ENCODE measurements at places on chromosomes 12 and 14.

GRCh38 chr14:65237023-65237814 is 134.9 kb upstream of the MAX start:
- DNase-seq = no peak

- no peak for DNase-seq
These were observed 5.6 kb upstream of the ST8SIA1 start for GRCh38 chr12:22340143-22340542.

DNA sequence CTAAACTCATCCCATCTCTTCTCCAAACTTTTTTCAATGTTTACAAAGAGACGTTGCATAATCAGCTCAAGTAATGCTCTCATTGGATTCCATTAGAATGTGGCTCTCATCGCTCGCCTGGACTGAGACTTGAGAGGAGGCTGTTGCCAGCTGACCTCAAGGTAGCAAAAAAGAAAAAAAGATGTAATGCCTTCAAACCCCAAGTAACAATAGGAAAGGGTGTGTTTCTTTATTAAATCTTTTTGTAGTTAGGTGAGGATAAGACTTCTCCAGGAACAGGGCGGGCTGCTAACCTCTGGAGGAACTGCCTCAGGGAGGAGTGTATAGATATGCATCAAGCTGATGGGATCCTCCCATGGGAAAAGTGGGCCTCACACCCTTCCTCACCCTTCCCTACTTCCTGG is 956 bp upstream of the PTHLH start:
- no peak for DNase-seq

DNA sequence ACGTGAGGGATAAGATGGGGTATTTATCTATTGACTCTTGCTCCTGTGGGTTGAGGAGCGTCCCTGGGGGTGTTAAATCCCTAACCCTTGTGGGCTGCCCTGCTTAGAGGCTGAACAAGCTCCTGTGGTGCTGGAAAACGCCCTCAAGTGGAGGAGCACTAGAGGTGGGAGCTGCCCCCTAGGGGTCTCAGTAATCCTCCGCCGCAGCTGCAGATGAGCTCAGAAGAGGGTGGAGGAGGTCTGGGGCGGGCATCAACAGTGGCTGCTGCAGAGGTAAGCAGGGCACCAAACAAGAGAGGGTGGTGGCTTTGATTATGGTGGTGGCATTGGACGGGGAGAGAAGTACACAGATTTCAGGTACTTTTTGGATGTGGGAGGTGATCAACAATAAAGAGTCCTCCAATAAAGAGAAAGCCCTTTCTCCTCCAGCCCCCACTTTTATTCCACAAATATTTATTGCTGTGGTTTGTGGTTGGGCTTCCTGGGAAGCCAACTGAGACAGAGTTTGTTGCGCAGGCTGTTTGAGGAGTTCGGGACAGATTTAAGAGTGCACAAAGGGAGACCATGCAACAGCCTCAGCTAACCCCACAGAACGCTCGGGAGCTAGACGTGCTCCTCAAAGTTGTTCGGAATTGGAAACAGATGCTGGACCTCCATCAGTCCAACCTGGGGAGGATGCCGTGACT is 179.9 kb downstream of the ADCK1 start:
- no peak for DNase-seq

GRCh38 chr12:42582050-42582449 is 7.5 kb downstream of the PRICKLE1 start:
- no peak for DNase-seq

DNA sequence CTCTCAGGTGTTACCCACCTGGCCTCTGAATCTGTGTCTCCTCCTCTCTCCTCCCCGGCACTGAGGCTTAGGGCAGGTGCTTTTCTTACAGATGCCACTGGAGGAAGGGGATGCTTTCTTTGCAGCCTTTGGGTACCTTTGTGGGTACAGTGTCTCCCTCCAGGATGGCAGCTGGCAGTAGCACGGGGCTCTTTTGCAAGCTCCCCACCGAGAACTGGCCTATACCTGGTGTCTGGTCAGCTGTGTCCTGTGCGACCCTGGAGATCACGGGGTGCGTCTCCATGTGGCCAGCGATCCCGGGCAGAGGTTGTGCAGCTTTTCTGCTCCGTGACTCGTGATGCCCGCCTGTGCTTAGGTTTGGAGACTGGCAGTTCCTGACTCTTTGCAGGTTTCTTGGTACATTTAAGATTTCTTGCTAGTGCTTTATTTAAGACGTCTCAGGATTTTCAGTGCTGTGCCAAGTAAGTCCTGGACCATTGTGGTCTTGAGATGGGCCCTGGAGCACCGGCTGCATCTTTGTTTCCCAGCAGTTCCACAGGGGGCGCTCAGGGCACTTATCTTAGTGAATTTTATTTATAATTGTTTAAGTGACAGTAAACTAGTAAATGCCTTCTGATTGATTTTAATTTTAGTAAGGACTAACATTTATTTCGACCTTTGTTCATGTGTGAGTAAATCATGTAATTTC is 68.9 kb downstream of the DDX51 start:
- DNase-seq = no peak

DNA sequence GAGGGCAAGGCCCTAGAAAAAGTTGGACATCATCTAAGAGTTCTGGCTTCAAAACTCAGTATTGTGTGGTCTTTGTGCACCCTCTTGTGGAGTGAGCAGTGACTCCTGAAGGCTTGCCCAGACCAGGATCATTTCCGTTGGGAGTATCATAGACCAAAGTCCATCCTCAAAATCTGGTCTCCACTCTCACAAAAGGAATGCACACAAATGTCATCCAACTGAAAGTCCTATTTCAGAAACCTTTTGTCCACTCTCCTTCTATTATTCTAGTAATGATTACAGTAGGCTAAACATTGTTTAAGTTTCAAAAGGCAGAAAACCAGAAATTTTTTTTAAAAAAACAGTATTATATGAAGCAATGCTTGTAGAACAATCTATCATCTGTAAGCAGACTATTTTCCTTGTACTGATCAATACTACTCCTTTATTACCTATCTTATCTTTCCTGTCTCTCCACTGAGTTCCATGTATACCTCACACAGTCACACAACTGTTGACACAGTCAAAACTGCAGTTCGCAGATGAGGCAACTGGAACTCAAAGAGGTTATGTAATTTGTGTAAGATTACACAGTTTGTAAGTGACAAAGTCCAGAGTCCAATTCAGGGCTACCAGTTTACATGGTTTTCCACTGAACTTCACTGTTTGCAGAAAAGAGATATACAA is 41.4 kb downstream of the COX16 start:
- DNase-seq = peak; percentile 20

GRCh38 chr14:68042586-68043210 is 223.1 kb downstream of the RAD51B start:
- no peak for DNase-seq

- no peak for DNase-seq
These were observed 126.3 kb downstream of the ATXN7L3B start for GRCh38 chr12:74663958-74664357.

GRCh38 chr12:91316907-91317269 is 134.3 kb upstream of the DCN start:
- no peak for DNase-seq

GRCh38 chr12:114945351-114945750 is 261.4 kb upstream of the TBX3 start:
- no peak for DNase-seq

DNA sequence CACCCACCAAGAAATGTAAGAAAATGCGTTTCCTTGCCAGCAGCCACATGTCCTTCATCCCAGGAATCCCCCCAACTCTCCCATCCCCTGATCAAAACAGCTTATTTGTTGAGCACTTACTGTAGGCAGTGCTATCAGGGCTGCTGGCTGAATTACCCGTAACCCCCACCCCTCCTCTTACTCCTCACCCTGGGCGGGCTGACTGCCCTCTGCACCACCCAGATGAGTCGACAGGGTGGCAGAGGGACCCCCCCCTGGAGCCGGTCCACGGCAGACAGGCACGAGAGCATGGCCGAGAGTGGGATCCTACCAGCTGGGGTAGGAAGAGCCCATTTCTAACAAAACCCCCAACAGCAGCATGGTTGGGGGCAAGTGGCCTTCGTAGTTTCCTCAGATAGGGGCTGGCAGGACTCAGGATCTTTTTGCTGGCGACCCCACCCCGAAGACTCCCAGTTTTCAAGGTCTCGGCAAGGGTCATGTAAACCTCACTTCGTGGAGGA is 1.1 kb upstream of the RHOF start:
- no peak for DNase-seq

DNA sequence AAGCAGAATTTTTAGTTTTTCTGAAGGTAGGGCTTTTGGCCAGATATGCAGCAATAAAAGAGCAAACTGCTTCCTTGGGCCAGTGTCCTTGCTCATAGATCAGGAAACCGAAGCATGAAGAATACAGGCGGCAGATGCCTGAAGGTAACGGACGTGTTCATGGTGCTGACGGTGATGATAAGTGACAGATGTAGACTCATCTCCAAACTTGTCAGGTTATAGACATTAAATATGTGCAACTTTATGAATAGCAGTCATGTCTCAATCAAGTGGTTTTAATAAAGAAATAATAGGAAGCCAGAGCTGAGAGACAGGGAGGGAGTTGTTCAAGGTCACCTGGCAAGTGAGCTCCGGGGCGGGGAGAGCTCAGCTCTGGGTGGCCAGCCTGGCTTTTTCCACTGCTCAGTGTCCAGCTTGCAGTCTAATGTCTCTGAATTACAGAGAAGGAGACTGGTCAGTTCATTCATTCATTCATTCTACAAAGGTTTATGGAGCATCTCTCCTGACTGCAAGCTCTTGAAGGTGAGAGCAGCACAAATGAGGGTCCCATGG is 1.0 kb downstream of the SERPINA5 start:
- no peak for DNase-seq

DNA sequence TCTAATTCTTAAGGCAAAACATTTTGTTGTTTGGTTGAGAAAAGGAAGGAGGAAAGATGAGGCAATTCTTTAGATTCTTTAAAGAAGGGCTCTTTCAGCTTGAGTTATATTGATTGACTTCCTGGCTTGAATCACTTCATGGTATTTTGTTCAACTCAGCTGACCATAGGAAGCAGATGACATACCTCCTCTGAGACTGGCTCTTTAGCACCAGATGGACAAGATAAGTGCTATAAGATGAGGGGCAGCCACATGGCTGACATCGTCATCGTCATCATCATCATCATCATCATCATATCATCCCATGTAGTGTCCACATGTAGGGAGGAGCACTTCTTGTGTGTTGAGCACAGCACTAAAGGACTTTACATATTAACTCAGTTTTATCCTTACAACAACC is 81.3 kb downstream of the SSPN start:
- DNase-seq = no peak

- no peak for DNase-seq
These were observed 1.8 kb downstream of the PTPN6 start for GRCh38 chr12:6952863-6953441.

DNA sequence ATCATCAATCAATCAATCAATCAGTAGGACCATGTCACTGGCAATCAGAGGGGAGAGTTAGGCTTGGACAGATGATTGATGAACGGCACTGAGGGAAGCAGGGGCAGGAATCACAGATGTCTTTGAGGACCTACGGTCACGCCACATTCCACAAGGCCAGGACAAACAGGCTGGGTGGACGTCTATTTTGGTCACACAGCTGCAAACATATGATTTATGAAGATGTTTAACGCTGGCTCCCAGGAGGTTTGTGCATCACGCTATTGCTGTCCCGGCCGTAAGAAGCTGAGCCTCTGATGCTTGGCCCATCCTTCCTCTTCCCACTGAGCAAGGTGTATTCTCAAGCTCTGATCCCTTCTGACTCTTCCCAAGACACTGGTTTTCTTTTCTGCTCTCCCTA is 160.8 kb downstream of the FOXN3 start:
- DNase-seq = no peak

- no peak for DNase-seq
These were observed 991.9 kb downstream of the TMEM121 start for GRCh38 chr14:106518054-106518943.

DNA sequence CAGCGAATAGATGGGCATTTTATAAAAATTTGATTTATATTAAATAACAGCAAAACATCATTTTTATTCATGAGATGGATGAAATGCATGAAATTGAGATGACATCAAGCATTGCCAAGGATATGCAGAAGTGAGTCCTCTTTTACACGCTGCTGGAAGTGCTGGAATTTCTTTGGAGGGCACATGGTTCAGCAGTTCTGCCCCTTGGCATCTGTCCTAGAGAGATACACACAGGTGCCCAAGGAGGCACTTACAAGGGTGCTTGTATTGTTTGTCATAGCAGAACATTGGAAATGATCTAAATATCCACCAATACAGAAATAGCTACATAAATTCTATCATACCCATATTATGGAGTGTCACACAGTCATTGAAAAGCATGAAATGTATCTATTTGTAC is 441.1 kb upstream of the TMPO start:
- no peak for DNase-seq

- no peak for DNase-seq
These were observed 766.4 kb upstream of the TMEM132C start for GRCh38 chr12:127500512-127501035.

DNA sequence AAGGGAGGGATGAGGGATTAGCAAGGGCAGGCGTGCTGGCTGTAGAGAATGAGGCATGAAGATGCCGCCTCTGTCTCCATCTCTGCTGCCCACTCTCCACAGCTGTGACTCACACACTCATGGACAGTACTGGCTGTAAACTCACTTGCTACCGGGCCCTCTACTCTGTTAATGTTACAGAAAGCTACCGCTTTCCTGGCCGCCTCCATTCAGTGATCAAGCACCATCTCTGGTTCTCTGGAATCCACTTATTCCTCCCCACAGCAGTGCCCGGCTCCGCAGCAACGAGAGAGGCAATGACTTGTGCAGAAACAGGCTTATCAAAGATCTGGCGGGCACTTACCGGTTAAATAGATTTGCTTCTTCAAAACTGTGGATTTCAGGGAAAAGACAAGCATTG is 34.8 kb downstream of the AMN start:
- no peak for DNase-seq

- no peak for DNase-seq
These were observed 4.7 kb downstream of the ASPG start for GRCh38 chr14:104090071-104090748.

Data from right renal cortex interstitium (tissue), 3 donors.